ENCODE measurements at places on chromosomes 2 and 18.

DNA sequence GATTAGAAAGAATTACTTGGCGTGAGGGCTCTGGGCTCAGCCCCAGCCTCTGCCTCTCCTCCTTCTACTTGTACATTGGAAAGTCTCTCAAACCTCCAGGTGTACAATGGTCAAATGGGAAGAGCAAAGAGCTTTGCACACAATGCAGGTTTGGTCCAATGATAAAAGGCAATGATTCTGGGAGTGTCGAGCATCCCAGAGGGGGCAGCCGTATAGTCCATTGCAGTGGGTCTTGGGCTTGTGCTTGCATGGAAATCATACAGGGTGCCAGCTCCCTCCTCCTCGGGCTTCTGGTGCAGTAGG is 98.0 kb upstream of the NCK2 start:
- no peaks in the 10 kb centered on the region for H3K4me1 ChIP-seq
- H3K27me3 ChIP-seq = no peaks in the 10 kb centered on the region
- no peak overlapping the region for H3K4me3 ChIP-seq

GRCh38 chr2:211035548-211036185 is 479.3 kb downstream of the CPS1 start:
- no peak for DNase-seq
- no peaks in the 10 kb centered on the region for H3K4me1 ChIP-seq
- H3K36me3 ChIP-seq = no peaks in the 10 kb centered on the region
- no peak overlapping the region for H3K4me3 ChIP-seq
- no peaks in the 10 kb centered on the region for H3K27me3 ChIP-seq

- no peak for DNase-seq
- no peaks in the 10 kb centered on the region for H3K4me1 ChIP-seq
- H3K27ac ChIP-seq = no peak overlapping the region
- no peaks in the 10 kb centered on the region for H3K27me3 ChIP-seq
- no peak overlapping the region for H3K4me3 ChIP-seq
Measured at GRCh38 chr2:66509326-66509811, 74.4 kb downstream of the MEIS1 start.

DNA sequence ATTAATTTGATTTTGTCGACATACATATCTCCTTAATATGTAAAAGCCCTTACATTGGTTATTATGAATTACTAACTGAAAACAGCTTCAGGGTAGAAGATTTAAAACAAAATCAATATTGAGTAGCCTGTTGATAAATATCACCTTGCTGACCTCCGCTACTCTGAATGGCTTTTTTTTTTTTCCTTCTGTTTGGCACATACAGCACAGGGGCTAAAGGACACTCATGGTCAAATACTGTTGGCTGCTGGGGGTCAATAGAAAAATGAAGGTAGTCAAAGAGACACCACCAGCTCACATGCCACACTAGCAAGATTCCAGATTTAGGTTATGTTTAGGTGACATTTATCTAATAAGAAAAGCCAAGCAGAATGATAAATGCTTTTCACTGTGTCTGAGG is 1642.4 kb upstream of the SLC39A10 start:
- no peaks in the 10 kb centered on the region for H3K36me3 ChIP-seq
- no peaks in the 10 kb centered on the region for H3K4me1 ChIP-seq

- H3K27ac ChIP-seq = peak overlapping the region; percentile 64
- peaks cover 8% of the 10 kb centered on the region for H3K36me3 ChIP-seq
- H3K4me1 ChIP-seq = peaks cover 35% of the 10 kb centered on the region
- DNase-seq = no peak
- no peaks in the 10 kb centered on the region for H3K27me3 ChIP-seq
Measured at GRCh38 chr2:37671816-37672103, 318 bp upstream of the CDC42EP3 start.

DNA sequence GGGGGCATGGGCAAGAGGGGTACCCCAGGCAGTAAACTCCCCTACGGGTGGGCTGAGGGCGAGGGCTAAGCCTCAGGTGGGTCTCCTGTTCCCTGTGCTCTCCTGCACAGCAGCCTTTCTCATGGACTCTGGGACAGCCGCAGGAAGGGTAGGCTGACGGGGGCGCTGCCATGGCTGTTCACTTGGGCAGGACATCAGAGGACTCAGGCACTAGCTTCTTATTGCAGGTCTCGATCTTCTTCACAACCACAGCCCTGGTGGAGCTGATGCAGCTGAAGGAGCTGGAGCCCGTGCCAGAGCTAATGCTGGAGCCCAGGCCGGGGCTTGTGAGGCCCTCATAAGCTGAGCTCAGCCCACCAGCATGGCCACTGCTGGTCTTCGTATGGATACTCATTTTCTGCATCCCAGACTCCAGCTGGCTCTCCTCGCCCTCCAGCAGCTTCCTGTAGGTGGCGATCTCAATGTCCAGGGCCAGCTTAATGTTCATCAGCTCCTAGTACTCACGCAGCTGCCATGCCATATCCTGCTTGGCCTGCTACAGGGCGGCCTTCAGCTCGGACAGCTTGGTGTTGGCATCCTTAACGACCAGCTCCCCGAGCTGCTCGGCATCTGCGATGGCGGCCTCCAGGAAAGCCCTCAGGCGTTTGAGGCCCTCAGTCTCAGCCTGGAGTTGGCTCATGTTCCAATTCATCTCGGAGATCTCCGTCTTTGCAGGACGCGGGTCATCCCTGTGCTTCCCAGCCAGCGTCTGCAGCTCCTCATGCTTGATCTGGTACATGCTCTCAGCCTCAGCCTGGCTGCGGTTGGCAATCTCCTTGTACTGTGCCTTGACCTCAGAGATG is 359.8 kb upstream of the SETBP1 start:
- H3K27ac ChIP-seq = no peak overlapping the region
- DNase-seq = no peak
- H3K36me3 ChIP-seq = no peaks in the 10 kb centered on the region

GRCh38 chr18:42414756-42415454 is 459.9 kb downstream of the PIK3C3 start:
- H3K36me3 ChIP-seq = no peaks in the 10 kb centered on the region
- H3K4me1 ChIP-seq = no peaks in the 10 kb centered on the region
- no peak overlapping the region for H3K27ac ChIP-seq
- DNase-seq = no peak
- no peaks in the 10 kb centered on the region for H3K27me3 ChIP-seq

- H3K36me3 ChIP-seq = no peaks in the 10 kb centered on the region
- no peaks in the 10 kb centered on the region for H3K27me3 ChIP-seq
- no peak overlapping the region for H3K4me3 ChIP-seq
- DNase-seq = no peak
- no peaks in the 10 kb centered on the region for H3K4me1 ChIP-seq
Measured at GRCh38 chr2:26985807-26986206, 15.4 kb downstream of the MAPRE3 start.

- no peak for DNase-seq
- H3K27ac ChIP-seq = no peak overlapping the region
- H3K27me3 ChIP-seq = no peaks in the 10 kb centered on the region
- H3K4me3 ChIP-seq = no peak overlapping the region
- no peaks in the 10 kb centered on the region for H3K4me1 ChIP-seq
Measured at GRCh38 chr18:31232775-31233424, 70.2 kb upstream of the DSC1 start.

DNA sequence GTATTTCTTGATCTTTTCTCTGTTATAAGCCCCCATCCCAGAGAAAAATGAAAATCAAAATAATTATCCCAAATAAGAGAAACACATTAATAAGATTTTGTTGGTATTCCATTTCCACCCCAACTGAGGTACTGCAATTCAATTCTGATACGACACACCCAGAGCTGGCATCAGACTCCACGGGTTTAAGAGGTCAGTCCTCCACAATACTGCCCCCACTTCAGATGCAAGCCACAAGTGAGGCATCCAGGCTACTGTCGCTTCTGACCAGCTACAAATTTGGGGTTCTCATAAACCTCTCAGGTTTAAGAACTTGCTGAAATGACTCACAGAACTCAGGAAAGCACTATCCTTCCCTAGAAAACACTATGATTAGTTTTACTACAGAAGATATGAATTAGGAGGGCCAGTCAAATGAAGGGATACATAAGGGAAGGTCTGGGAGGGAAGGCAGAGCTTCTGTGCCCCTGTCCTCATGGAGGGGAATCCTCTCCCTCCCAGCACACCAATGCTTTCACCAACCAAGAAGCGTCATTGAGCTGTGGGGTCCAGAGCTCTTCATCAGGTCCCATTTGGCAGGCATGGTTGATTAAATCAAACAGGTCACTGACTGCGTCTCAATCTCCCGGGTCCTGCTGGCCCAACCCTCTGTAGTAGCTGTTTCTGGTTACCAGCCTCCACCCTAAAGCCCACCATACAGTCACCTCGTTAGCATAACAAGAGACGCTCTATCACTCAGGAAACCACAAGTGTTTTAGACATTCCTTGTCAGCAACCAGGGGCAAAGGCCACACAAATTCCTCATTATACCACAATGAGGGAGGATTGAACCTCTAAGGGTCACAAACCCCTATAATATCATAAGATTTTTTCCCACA is 46.2 kb downstream of the IWS1 start:
- no peaks in the 10 kb centered on the region for H3K27me3 ChIP-seq
- peaks cover 49% of the 10 kb centered on the region for H3K36me3 ChIP-seq
- H3K4me1 ChIP-seq = no peaks in the 10 kb centered on the region
- H3K4me3 ChIP-seq = no peak overlapping the region
- no peak for DNase-seq

GRCh38 chr2:100986157-100986556 is 15.9 kb upstream of the RPL31 start:
- no peak for DNase-seq
- H3K27me3 ChIP-seq = no peaks in the 10 kb centered on the region
- no peaks in the 10 kb centered on the region for H3K4me1 ChIP-seq
- H3K36me3 ChIP-seq = no peaks in the 10 kb centered on the region

- H3K4me1 ChIP-seq = no peaks in the 10 kb centered on the region
- H3K4me3 ChIP-seq = no peak overlapping the region
- H3K27me3 ChIP-seq = peaks cover 3% of the 10 kb centered on the region
- DNase-seq = no peak
- H3K27ac ChIP-seq = no peak overlapping the region
- H3K36me3 ChIP-seq = no peaks in the 10 kb centered on the region
Measured at GRCh38 chr2:99543247-99543646, 53.4 kb upstream of the REV1 start.

DNA sequence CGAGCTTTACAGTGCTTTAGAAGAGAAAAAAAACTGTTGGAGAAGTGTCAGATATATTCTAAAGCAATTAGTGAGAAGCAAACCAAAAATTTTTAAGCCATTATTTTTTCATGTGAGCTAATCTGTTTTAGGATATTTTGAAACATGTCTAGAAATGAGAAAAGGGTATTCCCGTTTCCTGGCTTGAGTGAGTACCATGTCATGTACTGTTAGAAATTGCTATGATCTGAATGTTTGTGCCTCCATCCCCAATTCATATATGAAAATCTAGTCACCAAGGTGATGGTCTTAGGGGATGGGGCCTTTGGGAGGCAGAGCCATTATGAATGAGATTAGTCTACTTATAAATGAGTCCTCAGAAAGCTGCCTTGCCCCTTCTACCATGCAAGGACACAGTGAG is 493.3 kb upstream of the GCFC2 start:
- H3K36me3 ChIP-seq = no peaks in the 10 kb centered on the region
- H3K27ac ChIP-seq = no peak overlapping the region
- no peaks in the 10 kb centered on the region for H3K4me1 ChIP-seq
- no peak for DNase-seq

DNA sequence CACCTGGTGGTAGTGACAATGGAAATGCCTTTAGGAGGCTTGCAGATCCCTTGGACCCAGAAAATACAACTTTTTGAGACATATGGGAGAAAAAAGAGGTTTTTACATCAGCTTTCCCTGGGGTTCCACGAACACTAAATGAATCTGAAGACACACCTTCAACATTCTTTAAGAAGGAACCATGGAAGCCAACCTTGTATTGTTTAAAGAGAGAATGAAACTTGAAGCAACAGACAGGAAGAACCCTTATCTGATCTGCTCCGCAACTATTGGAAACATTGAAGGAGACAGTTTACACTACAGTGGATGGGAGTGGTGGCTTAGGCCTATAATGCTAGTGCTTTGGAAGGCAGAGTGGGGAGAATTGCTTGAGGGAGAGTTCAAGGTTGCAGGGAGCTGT is 190.4 kb downstream of the LAMA1 start:
- H3K4me1 ChIP-seq = no peaks in the 10 kb centered on the region
- no peaks in the 10 kb centered on the region for H3K36me3 ChIP-seq
- no peak for DNase-seq
- H3K27me3 ChIP-seq = no peaks in the 10 kb centered on the region

DNA sequence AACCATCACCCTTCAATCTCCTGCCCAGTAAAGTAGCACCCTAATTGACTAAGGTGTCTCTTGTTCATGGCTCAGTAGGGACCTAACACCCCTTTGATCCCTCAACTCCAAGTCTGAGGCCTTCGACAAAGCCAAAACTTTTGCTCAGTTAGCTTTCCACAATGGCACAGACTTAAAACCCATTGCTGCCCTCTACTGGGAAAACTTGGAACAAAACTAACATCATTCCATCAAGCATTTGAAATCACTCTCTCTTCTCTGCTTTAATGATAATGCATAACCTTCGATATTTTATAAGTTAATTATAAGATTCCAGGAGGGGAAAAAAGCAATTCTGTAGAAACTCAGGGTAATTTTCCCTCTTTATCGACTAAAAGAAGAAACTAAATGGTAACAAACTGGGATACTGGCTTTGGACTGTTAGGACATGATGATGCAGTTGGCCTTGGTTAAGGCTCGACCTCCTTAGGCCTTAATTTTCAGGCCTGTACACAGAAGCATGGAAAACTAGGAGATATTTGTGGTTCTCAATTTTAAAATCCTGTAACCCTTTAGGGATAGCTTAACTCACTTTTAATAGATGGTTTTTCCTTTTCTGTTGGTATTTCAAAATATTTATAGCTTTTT is 127.8 kb downstream of the STK39 start:
- H3K36me3 ChIP-seq = peaks cover 41% of the 10 kb centered on the region
- H3K27ac ChIP-seq = no peak overlapping the region
- no peaks in the 10 kb centered on the region for H3K27me3 ChIP-seq
- H3K4me1 ChIP-seq = no peaks in the 10 kb centered on the region

- no peaks in the 10 kb centered on the region for H3K27me3 ChIP-seq
- H3K36me3 ChIP-seq = no peaks in the 10 kb centered on the region
- H3K4me3 ChIP-seq = no peak overlapping the region
- H3K4me1 ChIP-seq = no peaks in the 10 kb centered on the region
Measured at GRCh38 chr18:8412117-8412516, 197.1 kb upstream of the RAB12 start.

- H3K4me1 ChIP-seq = no peaks in the 10 kb centered on the region
- DNase-seq = no peak
Measured at GRCh38 chr2:10243926-10244270, 58.8 kb upstream of the HPCAL1 start.

DNA sequence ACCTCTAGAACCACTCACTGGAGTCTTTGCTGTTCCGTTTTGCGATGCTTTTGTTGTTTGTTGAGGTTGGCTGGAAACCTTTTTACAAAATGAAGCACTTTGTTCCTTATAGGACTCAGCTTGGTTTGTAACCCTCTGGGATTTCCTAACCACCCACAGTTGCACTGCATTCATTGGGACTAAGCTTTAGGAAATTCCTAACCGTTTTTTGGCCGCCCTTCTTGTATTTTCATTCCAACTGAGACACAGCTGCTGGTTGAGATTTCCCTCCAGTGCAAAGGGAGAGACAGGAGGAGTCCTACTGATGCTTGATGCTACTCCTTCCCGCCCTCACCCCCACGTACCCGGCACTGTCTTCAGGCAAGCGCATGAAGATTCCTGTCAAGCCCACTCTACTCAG is 6.1 kb upstream of the DIPK1C start:
- no peak overlapping the region for H3K27ac ChIP-seq
- no peaks in the 10 kb centered on the region for H3K36me3 ChIP-seq
- H3K27me3 ChIP-seq = no peaks in the 10 kb centered on the region
- no peak overlapping the region for H3K4me3 ChIP-seq
- DNase-seq = no peak

- H3K36me3 ChIP-seq = no peaks in the 10 kb centered on the region
- DNase-seq = no peak
- H3K4me1 ChIP-seq = no peaks in the 10 kb centered on the region
- no peaks in the 10 kb centered on the region for H3K27me3 ChIP-seq
Measured at GRCh38 chr2:23904692-23905091, 22.2 kb downstream of the ATAD2B start.
